ENCODE measurements at places on chromosomes 13 and 19.

DNA sequence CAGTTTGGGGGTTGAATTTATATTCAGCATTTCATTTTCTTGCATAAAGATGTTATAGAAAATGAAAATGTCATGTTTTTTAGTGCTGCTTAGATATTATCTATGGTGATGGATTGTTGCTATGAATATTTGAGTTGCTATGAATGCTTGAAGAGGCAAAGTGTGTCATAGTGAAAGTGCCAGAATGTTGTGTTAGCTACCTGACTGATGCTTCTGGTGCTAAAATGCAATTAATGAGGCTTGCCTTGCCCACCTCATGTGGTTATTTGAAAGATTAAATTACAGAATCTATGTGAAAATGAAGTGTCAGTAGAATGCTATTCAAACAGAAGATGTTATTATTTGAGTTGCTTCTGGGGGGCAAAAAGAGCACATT, 62.7 kb upstream of the MYCBP2 start:
- no peak for DNase-seq

- DNase-seq, result no peak
These were observed 53.5 kb downstream of the RFC3 start for GRCh38 chr13:33871207-33872004.

DNA sequence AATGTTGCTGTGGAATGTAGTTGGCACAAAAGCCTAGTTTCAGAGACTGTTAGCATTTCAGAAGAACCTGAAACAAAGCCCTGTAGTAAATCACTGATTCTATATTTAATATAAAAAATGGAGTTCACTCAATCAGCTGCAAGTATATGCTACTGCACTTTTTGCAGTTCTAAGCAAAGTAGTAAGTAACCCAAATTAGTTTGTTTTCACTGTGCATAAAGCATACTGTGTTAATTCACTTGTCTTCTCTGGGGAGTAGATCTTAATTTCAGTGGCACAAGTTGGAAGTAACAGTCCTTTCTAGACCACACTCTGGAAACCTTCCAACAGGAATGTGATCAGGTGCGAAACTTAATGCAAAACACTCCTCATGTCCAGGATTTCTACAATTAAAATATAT, 139.3 kb downstream of the DACH1 start:
- DNase-seq, result no peak

- DNase-seq, result no peak
These were observed 54.4 kb upstream of the RGCC start for GRCh38 chr13:41402691-41403511.

- no peak for DNase-seq
These were observed 14.9 kb upstream of the SCN1B start for GRCh38 chr19:35015270-35015953.

GRCh38 chr19:39224910-39225309, 19.9 kb downstream of the IFNL3 start:
- no peak for DNase-seq

DNA sequence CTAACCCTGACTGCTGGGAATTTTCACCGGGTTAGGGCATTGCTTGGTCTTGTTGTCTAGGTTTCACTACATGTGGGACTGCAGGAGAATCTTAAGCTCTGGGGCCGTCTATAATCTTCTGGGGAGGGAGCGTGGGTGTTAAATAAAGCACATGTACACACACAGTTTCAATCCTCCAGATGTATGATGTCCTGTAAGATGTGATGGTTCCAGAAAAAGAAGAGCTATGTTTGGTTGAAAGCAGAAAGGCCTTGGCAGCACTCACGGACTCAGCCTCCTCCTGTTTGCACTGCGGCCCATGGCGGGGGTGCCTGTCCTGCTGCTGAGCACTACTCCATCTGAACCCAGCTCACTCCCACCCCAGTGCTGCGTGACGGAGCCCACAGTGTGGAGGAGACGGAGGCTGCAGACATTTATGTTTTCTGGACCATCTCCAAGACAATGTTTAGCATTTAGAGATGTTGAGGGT, 343.5 kb downstream of the TEX29 start:
- no peak for DNase-seq

DNA sequence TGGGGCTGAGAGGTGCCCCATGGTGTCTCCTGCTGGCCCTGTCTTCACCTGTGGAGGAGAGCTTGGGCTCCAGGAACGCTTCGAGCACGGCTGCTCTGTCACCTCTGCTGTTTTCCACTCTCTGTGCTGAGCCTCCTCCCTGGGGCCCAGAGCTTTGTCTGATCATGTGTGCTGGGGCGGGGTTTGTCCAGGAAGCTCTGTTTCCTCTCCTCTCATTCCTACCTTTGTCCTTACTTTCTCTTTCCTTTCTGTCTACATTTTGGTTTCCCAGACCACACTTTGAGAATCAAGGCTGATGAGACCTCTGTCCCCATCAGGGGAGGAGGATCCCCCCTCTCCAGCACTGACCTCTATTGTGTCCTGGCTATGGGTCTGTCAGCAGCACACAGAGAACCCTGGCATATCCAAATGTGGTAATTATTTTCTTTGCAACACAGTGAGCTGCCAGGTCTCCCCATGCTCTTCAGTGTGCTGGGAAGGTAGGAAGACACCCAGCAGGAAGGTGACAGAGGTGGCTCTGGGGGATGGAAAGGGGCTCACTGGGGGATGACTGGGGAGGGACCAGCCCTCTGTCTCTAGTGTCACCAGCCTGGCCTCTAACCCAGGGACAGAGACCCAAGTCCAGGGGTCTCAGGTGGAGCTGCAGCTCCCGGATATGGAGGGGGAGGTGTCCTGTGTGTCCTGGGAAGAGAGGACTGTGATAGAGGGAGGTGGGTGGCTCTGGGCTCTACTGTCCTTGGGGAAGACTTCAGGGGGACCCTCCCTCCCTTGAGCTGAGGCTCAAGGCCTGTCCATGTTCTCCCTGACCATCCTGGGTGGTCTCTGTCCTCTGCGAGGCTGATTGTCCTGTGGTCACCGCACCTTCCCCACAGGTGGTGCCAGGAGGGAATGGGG, at the start of gene CEACAM1:
Gene CEACAM1 (minus strand): TSS at position 128 of the 894 bp plus-strand sequence. CDS start 107 bp downstream, at position 21.
- DNase-seq, result no peak

DNA sequence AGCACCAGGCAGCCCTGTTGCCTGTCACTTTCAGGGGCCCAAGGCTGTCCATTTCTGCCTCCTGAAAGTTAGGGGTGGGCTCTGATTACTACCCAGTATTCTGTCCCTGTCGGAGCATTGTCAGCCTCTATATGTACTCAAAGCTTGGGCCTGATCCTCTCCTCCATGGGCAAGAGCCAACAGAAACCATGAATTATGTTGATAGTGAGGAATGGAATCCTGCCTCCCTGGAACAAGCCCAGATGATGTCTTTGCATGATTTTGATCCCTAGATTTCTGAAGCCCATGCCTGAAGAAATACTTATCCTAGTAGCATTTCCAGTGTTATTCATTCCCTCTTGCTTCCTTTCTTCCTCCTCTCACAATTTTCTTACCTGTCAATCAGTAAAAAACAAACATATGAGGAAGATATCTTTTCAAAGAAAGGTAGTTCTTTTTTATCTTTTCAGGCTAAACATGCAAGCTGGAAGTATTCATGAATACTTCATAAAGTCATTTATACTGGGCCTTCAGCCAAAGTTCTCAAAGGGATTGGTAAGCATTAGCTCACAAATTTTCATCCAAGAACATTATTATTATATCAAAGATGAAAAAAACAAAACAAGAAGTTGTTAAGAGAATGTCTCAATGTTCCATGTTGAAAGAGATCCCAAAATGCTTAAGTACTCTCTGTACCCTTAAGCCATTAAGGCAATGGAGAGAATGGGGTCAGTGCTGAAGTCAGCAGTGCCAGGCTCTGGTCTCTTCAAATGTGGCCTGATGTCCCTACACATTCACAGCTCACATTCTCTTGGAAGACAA, 171.7 kb downstream of the NHLRC3 start:
- DNase-seq, result no peak

DNA sequence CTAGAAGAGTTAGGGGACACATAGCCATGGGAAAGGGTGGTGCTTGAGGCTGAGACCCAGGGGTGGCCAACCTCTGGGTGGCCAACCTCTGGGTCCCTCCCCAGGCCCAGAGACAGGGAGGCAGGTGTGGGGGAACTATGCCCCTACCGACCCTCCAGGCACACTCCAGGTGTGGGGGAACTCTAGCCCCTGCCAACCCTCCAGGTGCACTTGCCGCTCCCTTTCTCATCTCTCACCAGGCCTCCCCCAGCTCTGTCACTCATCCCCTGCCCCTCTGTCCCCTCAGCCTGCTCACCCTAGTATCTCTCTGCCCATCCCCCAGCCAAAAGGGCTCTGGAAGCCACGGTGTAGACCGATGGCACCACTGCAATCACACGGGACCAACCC, 10.6 kb upstream of the VSTM2B start:
- no peak for DNase-seq

GRCh38 chr13:56198350-56198749, 942.4 kb upstream of the PRR20A start:
- DNase-seq, result no peak

DNA sequence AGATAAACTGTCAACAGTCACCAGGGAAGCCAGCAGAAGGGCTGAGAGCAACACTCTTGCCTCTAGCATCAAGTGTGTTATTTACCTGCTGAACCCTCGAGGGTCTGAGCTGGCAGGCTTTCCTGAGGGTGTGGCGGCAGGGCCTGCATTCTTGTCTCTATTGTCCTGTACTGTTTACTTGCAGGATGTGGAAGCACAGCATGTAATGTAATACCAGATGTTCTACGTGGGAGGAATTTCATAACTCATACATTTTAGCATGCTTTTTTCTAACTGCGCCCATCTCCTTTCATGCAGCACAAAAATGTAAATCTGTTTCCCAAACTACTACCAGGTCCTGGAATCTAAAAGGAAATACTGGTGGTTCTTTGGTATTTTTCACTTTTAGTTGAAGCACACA, 153.1 kb downstream of the RGCC start:
- no peak for DNase-seq

GRCh38 chr13:76886005-76886291, 257 bp downstream of the KCTD12 start:
- DNase-seq, result no peak

GRCh38 chr13:103953859-103954258, 887.6 kb upstream of the SLC10A2 start:
- DNase-seq, result no peak

GRCh38 chr19:49363268-49364082, at the start of gene DKKL1:
Gene DKKL1 (plus strand): TSS chr19:49363877. CDS start chr19:49363999, 122 bp downstream.
- peak; percentile 63 for DNase-seq

DNA sequence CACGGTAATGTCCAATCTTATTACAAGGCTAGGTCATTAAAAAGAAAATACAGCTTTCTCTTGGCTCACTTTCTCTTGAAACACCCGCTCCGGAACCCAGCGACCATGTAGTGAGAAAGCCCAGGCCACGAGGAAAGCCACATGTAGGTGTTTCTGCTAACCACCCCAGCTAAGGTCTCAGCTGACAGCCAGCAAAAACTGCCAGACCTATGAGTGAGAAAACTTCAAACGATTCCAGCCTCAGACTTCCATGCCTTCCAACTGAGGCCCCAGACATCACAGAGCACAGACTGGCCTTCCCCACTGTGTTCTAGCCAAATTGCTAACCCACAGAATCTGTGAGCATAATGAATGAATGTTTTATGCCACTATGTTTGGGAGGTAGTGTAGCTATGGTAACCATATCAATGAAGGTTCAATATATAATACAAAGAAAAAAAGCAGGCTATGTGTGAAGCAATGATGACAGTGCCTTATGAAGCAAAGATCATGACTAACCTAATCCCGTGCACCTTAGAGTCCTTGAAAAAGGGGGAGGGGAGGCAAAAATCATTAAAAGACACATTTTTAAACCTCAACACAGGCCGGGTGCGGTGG, 11.9 kb upstream of the TPTE2 start:
- no peak for DNase-seq

All from pons (tissue), 1 donor.